ENCODE measurements at places on chromosomes 5 and 9. TPM values are rescaled to one million over a fixed set of nuclear protein-coding genes. Genes with fewer than 3 reads are reported as not detected.

Gene SOHLH1
- not detected for total RNA-seq

GRCh38 chr5:370311-370958 lies 48.9 kb downstream of the AHRR start:
- H3K27ac ChIP-seq: no peak overlapping the region
- no peak overlapping the region for H3K4me3 ChIP-seq

GRCh38 chr5:161086461-161086860 lies 234.4 kb upstream of the ATP10B start:
- H3K36me3 ChIP-seq: no peaks in the 10 kb centered on the region
- H3K4me1 ChIP-seq: no peaks in the 10 kb centered on the region
- no peak overlapping the region for H3K27ac ChIP-seq
- H3K27me3 ChIP-seq: no peaks in the 10 kb centered on the region
- no peak overlapping the region for H3K4me3 ChIP-seq
- DNase-seq: no peak

DNA sequence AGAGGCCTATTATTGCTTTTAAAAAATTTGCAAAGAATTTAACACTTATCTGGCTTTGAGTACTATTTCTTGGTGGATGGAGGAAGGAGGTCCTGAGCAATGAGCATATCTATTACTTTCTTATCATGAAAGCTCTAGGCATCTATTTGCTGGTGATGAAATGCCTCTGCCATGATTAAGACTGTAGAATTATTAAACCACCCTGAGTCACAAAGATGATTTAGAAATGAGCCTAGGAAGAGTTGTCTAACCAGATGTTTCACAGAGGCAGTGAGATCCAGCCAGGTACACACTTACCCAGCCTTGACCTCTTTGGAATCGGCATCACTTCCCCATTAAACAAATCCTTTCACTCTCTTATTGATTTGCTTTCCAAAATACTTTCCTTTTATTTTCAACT lies 304.4 kb upstream of the KIF2A start:
- no peak overlapping the region for H3K27ac ChIP-seq
- no peaks in the 10 kb centered on the region for H3K4me1 ChIP-seq
- DNase-seq: no peak

DNA sequence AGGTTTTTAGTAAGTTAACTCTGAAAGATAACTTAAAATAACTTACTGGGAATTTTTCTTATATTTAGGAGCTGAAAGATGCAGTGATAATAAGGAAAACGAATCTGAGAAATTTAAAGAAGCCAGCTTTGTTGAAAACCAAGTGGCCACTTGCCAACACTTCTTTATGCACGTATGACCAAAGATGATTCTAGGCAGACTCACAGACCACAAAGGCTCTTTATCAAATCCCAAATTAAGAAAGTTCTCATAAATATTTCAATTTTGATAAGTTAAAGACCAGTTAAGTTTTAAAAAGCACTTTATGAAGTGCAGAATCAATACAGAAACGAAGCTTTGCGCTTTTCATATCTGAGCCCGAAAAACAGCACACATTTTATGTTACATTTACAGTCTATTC lies 1.5 kb downstream of the AFF4 start:
- H3K27ac ChIP-seq: peak overlapping the region; percentile 100
- peaks cover 14% of the 10 kb centered on the region for H3K4me1 ChIP-seq
- no peak for DNase-seq
- no peaks in the 10 kb centered on the region for H3K36me3 ChIP-seq

- H3K4me3 ChIP-seq: no peak overlapping the region
- H3K36me3 ChIP-seq: no peaks in the 10 kb centered on the region
- DNase-seq: no peak
- H3K27me3 ChIP-seq: no peaks in the 10 kb centered on the region
Observed at GRCh38 chr5:57505272-57506200, 22.9 kb upstream of the ACTBL2 start.
